ENCODE measurements at places on chromosomes 2 and 18. TPM values are rescaled to one million over a fixed set of nuclear protein-coding genes. Genes with fewer than 3 reads are reported as not detected.

Gene GREB1
- 0.31 TPM for total RNA-seq

Gene POTEJ
- not detected for total RNA-seq

- no peak for DNase-seq
Measured at GRCh38 chr2:39874236-39874635, 95.2 kb upstream of the THUMPD2 start.

DNA sequence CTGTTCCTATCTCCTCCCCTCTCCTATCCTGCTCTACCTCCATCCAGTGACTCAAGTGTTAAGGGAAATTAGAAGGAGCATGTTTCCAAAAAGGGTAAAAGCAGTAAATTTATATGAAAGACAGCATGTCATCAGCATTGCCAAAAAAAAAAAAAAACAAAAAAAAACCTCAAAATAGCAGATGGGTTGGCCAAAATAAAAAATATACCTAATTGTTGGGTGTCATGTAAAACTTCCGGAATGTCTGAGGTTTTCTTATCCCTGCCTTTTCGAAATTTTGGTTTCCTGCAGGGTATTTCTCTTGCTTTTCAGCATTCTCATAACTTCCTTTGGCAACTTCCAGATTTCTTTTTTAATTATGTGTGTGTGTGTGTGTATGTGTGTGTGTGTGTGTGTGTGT is 241.6 kb upstream of the FN1 start:
- no peak for DNase-seq

Gene INPP4A
- total RNA-seq, result 86.4 TPM

Gene CD8B
- total RNA-seq, result 1.1 TPM

- peak; percentile 56 for DNase-seq
Measured at GRCh38 chr18:76565238-76566173, 70.5 kb upstream of the ZNF516 start.

Gene REG3G
- not detected for total RNA-seq

- DNase-seq, result no peak
Measured at GRCh38 chr2:71613403-71613952, 160.1 kb downstream of the DYSF start.

DNA sequence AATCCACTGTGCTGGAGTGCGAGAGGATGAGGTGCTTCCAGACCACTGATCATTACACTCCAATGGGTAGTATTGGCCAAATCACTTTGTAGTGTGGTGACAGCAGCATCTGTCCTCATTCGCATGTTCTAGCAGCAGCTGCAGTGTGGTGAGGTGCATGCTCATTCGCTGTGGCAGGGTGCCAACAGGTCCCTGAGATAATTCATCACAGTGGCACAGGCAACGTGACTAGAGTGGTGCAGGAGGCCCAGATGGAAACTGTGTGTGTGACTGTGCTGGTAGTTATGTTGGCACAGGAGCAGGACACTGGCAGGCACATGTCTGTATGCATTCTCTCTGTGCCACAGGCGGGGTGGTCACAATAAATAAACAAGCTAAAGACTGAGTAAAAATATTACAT is 329.5 kb upstream of the SYT4 start:
- no peak for DNase-seq

All from CD4-positive, alpha-beta T cell (primary cell).